ENCODE measurements at places on chromosomes 1 and 21.

- no peak for DNase-seq
These were observed 6.2 kb downstream of the SH2D5 start for GRCh38 chr1:20726118-20726911.

- DNase-seq = peak; percentile 58
These were observed 958 bp downstream of the DDR2 start for GRCh38 chr1:162633081-162633762.

DNA sequence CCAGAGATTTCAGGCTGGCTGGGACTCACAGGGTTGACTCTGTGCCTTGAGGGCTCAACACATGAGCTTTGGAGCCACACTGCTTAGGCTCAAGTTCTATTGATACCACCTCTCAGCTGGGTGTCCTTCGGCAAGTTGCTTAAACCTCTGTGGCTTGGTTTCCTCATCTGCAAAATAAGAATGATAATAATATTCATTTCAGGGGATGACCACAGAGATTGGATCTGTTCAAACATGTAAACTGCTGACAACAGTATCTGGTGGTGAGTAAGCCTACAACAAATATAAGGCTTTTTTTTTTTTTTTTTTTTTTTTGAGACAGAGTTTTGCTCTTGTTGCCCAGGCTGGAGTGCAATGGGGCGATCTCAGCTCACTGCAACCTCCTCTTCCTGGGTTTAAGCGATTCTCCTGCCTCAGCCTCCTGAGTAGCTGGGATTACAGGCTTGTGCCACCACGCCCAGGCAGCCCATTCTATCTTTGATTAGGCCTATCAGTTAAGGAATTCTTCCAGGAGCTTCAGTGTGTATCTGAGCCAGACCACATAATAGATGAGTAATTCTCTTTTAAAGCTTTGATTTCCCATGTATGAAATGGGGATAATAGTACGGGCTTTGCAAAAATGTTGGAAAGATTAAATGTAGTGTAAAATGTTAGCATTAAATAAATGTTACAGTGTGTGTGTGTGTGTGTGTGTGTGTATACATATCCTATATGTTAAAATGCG lies 437.6 kb downstream of the PRDM2 start:
- DNase-seq = no peak

DNA sequence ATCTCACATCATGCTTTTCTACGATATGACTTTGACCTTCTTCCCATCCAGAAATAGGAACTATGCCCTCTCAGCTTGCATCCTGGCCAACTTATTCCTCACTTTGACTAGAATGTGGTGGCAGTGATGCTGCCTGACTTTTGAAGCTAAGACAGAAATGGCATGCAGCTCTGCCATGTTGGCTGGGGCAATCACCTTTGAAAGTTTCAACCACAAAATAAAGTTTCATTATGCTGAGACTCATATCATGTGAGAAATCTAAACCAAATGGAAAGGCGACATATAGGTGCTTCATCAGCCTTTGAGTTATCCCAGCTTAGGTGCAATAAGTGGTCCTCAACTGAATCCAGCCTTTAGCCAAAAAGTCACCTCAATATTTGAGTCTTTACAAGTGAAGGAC lies 370.0 kb upstream of the CHRM3 start:
- no peak for DNase-seq

DNA sequence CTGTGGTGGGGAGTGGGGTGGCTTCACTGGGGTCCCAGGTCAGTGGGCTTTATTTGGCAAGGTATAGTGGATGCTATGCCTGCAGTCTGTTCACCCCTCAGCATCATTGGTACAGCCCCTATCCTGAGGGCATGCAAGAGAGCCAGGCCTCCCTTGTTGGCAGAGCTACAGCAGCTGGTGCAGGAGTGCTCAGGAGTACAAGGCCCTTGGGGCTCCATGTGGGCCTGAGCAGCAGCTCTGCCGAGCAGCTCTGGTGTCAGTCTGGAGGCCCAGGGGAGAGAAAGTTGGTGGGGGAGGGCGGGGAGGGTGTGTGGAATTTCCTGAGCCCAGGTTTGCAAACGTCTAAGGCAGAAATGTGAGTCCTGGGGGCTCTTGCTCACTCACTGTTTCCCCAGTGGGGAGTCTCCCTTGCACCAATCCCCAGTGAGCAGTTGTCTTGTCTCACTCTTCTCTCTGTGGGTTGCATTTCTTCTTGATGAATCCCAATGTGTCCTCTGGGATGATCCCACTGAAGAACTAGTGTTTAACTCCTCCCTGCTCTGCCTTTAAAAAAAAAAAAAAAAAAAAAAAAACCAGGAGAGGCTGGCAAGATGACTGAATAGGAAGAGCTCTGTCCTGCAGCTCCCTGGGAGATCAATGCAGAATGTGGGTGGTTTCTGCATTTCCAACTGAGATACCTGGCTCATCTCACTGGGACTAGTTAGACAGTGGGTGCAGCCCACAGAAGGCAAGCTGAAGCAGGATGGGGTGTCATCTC lies 39.5 kb upstream of the CYP4X1 start:
- no peak for DNase-seq

- no peak for DNase-seq
These were observed 21.0 kb upstream of the CBR3 start for GRCh38 chr21:36113647-36114428.

GRCh38 chr1:6796095-6796494 lies 10.8 kb downstream of the CAMTA1 start:
- no peak for DNase-seq

- peak; percentile 82 for DNase-seq
These were observed 559 bp upstream of the AGRN start for GRCh38 chr1:1019122-1019999.

DNA sequence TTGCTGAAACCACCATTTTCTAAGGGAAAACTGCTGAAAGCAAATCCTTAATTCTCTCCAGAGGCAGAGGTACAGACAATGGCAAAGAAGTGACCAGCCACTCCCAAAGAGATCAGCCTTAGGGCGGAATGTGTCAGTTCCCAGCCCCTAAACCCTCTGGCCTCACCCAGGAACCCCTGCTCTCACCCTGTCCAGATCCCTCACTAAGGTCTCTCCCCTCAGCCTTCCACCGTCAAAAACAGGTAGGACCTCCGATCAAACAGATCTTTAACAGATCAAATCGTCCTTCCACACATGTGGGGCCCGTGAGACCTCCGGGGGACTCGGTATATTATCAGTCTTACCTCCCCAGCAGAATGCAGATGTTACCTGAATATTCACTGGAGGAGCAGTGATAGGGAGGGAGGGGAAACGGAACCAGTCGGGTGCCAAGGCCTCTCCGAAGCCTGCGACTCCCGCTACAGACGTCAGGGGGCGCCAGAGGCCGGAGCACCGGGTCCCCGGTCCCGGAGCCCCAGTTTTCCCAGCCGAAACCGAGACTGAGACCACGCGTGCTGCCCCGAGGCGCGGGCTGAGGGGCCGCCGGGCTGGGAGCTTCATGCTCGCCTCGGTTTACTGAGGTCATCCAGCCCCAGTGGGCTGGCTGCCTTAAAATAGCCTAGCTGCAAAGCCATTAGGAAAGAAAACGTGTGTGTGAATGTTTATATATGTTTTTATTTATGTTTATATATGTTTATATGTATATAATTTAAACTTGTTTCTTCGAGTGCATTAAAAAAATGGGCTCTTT lies 23.6 kb downstream of the GPA33 start:
- DNase-seq = peak; percentile 48

DNA sequence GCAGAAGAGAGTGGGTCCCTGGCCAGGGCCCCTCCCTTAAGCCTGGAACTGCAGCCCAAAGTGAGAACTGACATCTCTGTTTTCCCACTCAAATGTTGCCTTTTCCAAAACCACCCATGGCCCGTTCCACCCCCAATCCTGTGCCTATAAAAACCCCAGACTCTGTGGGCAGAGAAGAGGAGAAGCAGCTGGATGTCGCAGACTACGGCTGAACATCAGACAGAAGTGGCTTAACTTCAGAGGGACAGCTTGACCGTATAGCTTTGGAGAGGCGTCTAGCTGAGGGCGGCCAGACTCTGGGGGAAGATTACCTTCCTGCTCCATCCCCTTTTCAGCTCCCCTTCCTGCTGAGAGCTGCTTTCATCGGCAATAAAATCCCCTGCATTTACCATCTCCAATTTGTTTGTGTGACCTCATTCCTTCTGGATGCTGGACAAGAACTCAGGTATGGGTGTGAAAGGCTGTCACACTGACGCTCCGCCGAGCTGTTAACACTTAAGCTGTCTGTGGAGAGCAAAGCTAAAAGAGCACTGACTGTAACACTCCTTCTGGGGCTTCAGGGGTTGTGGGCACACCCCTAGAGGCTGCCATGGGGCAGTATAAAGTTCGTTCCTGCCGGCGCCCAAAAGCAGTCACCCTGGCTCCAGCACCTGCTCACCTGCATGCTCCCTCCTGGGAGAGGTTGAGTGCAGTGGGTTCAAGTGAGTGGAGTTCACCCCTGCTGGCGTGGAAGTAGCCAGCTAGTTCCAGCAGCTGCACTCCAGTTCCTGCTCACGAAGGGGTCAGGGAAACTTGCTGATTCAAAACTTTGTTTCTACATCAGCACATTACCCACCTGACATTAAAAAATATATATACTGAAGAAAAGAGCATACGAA lies 19.6 kb upstream of the ERO1B start:
- no peak for DNase-seq

- DNase-seq = no peak
These were observed 14.2 kb upstream of the HSPG2 start for GRCh38 chr1:21951226-21951870.

- no peak for DNase-seq
These were observed 29.6 kb upstream of the SLC6A9 start for GRCh38 chr1:44060830-44061267.

DNA sequence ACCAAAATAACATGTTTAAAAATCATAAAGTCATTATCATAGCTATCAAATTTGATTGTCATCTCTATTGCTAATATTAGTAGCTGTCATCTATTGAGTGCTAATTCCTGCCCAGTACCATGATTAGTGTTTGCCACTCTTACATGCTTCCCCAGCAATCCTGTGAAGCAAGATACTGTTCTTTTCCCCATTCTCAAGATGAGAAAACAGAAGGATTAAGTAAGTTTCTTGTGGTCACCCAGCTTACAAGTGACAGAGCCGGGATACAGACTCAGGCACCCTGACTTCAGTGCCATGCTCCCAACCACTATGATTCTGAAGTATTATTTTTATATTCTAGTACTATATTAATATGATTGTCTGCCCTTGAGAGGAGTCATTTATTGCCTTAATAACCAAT lies 36.5 kb downstream of the LRRC8C start:
- no peak for DNase-seq

GRCh38 chr21:41321908-41322495 lies 5.4 kb downstream of the FAM3B start:
- DNase-seq = no peak

GRCh38 chr1:151968058-151968457 lies 25.6 kb downstream of the S100A10 start:
- peak; percentile 56 for DNase-seq

DNA sequence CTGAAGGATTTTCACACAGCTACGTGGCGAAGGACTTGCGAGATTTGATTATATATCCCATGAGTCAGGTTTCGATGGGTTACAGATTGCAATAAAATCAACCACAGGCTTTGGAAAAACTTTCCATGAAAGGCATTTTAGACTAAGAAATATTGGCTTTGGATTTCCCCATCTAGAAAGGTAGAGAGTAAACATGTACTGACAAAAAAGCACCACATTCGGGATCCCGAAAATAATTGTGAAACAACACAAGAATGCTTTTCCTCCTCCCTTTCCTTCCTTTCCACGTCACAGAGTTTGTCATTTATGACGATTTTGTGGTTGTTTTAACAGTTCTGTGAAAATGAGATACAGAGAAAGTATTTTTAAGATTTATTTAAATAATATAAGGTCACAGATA lies 38.5 kb downstream of the TGFB2 start:
- no peak for DNase-seq

GRCh38 chr1:147245129-147245528 lies 2.6 kb downstream of the CHD1L start:
- no peak for DNase-seq

GRCh38 chr1:84267476-84267875 lies 34.0 kb upstream of the SAMD13 start:
- no peak for DNase-seq

DNA sequence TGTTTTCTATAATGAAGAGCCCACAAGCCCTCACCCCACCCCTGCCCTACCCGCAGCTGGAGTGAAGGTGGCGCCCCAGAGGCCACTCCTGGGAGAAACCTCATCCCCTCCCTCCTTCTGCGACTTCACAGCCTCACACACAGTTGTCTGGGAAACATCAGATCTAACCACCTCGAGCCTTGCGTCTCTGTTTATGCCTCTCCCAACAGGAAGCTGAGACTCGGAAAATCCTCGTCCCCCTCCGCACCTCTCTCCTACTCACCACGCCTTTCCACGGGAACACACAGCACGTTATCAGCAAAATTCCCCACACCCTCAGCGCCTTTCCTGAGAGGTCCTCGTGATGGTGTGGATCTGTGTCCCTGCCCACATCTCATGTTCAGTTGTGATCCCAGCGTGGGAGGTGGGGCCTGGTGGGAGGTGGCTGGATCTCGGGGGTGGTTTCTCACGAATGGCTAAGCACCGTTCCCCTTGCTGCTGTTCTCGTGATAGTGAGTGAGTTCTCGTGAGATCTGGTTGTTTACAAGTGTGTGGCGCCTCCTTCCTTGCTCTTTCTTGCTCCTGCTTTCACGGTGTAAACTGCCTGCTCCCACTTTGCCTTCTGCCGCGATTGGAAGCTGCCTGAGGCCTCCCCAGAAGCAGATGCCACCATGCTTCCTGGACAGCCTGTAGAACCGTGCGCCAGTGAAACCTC lies 190.6 kb downstream of the KIF26B start:
- DNase-seq = no peak

DNA sequence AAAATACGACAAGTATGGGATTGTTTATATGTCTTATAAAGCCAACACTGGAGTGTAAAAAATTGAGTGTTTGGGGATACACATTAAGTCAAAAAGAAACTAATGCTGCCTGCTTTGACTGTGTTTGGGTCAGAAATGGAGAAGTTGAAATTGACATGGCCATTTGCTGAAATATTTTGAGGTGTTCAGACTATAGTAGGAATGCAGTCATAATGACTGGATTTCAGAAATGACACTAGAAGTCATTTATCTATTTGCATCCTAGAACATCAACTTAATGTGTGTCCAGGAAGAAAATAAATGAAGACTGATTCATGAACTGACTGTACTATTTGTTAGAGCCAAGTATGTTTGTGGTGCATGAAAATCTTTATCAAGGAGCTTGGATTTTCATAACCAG lies 28.4 kb downstream of the RASAL2 start:
- DNase-seq = peak; percentile 49

DNA sequence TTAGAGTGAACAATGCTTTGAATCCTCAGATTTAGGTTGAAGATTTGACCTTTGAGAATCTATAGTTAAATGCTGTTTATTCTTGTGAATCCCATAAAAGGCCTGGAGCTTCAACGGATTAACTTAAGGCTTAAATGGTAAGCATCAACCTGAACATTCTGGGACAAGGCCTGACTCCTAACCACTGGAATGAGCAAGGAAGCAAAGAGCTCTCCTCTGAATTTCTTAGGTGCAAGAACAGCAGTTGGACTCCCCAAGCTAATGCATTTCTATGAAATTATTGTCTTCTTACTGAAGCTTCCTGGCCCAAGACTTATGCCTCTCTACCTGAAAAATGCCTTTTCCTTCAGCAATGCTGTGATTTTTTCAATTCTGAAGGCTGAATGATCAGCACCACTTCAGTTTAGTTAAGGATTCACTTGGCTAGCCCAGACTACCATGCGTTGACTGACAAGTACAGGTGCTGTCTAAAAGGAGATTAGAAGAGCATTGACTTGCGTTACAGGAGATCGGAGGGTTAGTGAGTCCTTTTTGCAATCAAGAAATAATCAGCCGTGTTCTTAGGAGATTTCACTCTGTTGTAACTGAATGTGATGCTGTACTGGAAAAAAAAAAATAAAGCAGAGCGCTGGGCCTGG lies 178.5 kb downstream of the ZC3H11B start:
- DNase-seq = no peak

GRCh38 chr21:30625449-30626165 lies 5.2 kb downstream of the KRTAP20-4 start:
- DNase-seq = no peak

GRCh38 chr1:184385865-184386311 lies 941 bp upstream of the C1orf21 start:
- DNase-seq = no peak
